Activated T-helper 9 cell treated with anti-CD3 and anti-CD28 coated beads, Interleukin-2, amount 50 U/mL, for 16 hours (primary cell): ENCODE measurements at places on chromosomes 12 and 14.

DNA sequence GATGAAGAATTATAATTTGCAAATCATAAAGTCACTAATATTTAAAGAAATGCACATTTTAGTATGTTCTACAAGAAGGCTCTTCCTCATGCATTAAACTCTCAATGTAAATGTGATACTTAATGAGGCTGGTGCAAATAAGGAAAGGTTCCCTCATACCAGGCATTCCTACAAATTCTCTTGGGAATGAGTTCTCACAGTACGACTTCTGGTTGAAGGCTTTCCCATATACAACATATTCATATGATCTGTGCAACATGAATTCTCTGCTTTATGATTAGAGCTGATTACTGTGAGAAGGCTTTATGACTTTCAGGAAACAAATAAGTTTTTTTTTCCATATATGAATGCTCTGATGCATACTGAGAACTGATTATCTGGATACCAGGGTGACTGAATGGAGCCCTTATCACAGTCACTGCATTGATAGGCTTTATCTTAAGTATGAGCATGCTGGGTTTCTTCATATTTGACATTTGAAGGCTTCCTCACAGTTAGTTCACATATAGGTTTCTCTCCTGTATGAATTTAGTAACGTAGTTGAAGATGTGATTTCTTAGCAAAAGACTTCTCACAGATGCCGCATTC is 293.9 kb downstream of the RAD51B start:
- DNase-seq = no peak

DNA sequence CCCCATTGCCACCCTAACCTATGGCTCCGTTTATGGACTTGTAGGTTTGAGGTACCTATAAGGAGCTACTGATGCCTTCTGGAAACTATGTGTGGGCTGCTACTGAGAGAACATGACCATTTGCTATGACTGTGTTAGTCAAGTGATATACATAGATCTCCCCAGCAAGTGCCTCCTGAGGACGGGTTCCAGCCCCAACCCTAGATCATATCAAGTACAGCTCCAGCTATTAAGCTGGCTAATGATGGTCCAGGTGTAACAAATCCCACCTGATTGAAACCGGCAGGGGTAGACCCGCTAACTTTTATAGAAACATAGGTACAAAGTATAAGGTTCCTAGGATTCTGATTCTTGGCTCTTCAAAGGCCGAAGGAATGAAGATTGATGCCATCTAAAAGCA is 23.7 kb downstream of the NINJ2 start:
- no peak for DNase-seq

DNA sequence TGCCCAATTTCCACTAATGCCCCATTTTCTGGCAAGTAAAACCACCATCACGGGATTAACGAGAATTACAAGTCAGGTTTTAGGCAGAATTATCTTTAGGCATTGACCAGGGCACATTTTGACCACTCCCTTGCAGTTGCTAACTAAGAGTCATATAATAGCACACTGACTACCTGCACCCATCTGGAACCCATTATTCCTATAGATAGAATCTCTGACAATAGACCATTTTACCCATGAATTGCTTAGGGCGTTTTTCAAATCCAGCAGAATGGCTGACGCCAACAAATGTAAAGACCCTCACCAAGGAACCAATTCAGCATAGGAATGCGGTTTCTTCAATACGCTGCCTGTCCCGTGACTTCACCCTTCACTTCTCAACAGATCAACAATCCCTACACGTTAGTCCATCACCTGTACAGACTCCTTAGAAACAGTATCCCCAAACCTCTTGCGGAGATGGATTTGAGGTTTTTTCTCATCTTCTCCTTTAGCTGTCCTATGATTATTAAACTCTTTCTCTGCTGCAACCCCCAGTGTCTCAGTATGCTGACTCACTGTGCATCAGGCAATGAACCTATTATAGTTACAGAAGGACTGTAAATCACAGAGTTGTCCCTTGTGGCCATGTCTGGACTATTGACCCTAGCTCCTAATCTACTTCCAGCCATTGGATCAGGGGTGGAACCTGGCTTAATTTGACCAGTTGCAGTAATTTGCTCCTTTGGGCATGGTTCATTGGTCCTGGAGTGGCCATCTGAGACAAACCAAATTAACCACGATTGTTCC is 177.3 kb upstream of the PLXNC1 start:
- DNase-seq = no peak

GRCh38 chr12:50239355-50239891 is 43.9 kb downstream of the LIMA1 start:
- DNase-seq = no peak

DNA sequence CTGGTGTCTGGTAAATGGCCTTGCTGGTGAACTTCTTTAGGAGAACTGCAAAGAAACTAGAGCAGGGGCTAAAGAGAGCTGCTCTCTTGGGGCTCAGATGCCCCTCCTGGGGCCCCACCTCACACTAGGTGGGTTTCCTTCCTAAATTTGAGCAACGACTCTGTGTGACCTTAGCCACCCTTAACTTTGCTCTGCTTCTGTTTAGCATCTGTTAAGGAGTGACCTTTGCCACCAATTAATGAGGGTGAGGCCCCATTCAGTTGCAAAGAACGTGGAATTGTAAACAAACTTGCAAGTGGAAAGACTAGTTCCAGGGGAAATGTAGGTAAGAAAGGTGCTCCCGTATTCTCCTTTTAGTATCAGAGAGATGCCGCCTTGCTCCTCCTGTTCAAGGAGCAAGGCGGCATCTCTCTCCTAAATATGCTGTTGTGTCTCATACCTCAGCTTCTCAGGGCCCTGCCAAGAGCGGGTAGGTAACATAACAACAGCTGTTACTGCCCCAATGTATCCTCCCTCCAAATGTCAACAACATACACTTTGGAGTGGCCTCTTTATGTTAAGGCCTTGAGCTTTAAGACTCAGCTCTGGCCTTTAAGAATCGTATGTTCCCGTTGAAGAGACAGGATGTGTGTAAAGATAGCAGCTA is 77.6 kb upstream of the FUT8 start:
- no peak for DNase-seq

DNA sequence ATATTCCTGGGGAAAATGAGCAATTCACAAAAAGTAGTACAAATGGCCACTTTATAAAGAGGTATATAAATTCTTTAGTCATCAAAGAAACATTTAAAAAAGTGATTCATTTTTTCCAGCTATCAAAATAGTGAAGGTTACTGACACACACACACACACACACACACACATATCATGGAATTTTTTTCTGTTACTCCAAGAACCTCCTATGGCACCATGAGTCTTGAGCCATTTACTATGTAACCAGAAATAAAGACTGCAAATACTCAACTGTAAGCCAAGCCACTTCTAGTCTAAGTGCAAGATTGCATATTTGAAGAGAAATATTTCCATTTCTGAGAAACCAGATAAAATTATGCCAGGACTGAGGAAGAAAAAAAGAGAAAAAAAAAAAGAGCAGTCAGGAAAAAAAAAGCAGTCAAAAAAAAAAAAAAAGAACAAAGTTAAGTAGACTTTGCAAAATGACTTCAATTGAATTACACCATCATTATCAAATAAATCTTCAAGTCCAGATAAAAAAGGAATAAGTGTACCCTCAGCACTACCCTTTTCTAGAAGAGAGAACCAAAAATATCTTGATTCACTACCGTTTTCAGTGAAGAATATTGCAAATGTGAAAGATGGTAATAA is 275.7 kb downstream of the DAD1 start:
- no peak for DNase-seq

- DNase-seq = no peak
These were observed 857.8 kb downstream of the SLC6A15 start for GRCh38 chr12:84054811-84055210.

DNA sequence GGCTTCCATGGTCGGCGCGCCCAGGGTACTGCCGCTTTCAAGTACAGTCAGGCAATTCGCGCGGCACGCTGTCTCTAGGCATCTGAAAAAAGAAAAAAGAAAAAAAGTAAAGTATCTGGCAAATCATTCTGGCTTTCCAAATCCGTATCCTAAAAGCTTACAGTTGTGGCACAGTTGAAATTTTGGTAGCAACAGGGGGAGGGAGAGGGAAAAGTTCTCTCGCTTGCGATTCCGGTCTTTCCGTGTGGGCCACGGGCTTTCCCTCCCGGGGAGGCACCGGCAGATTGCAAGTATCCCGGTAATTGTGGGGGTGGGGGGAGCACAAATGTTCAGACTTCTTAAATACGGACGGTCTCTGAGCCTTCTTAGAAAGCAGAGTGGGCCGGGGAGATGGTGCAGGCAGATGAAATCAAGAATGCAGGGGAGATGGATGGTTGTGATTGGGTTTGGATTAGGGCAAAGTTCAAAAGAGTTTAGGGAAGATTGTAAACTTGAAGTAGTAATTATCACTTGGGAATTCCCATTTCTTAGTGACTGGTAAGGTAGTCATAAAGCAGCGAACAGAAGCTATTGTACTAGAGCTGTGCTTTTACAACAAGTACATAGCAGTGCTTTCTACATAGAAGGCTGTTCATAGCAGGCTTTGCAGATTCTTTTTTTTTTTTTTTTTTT is 1.2 kb downstream of the SOCS2 start:
- DNase-seq = no peak

DNA sequence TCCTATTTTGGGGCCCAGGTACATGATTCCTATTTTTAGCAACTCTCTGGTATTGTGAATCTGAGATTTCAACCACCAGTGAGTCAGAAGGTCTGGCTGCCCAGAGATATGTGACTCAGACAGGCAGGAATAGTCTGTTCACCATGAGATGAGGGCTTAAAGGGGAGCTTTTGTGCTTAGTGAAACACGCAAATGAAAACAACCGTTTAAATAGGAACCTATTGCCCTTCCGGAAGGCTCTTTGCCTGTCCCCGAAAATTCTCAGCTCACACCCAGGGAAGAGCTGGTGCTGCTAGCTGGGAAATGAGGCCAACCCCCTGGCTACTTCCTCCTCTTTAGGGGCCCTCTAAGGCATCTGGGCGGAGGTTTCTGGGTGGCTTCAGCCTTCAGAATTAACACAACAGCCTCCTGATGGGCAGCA is 283.6 kb downstream of the CACNA1C start:
- DNase-seq = no peak

- DNase-seq = no peak
These were observed 15.4 kb upstream of the PAPLN start for GRCh38 chr14:73221945-73222344.

GRCh38 chr12:50185301-50185895 is 18.2 kb upstream of the CERS5 start:
- DNase-seq = no peak

GRCh38 chr12:89507015-89507824 is 17.4 kb downstream of the GALNT4 start:
- no peak for DNase-seq

GRCh38 chr12:65199604-65200003 is 30.2 kb downstream of the LEMD3 start:
- no peak for DNase-seq

DNA sequence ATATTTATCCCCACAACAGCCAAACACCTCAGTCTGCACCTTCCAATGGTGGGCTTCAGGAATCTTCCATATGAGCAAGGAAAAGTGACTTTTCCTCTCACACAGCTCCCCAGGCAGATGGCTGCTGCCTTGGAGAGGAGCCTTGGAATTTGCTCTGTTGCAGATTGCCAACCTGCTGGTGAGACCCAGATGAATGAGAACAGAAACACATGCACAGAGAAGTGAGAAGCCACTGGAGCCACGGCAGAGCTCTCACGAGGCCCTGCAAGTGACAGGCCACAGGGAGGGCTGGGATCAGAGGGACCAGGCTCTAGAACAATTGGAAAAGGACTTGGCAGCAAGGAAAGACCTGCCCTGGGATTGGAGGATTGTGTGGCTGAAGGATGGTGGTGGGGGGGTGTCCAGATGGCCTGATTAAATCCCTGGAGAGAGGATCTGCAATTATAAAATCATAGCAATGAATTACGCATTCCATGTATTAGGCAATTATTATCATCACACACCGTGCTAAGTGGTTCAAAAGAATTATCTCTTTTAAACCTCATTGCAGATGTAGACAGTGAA is 84.9 kb upstream of the PWP1 start:
- DNase-seq = no peak

- DNase-seq = no peak
These were observed 6.3 kb downstream of the CLEC2A start for GRCh38 chr12:9925705-9926393.

DNA sequence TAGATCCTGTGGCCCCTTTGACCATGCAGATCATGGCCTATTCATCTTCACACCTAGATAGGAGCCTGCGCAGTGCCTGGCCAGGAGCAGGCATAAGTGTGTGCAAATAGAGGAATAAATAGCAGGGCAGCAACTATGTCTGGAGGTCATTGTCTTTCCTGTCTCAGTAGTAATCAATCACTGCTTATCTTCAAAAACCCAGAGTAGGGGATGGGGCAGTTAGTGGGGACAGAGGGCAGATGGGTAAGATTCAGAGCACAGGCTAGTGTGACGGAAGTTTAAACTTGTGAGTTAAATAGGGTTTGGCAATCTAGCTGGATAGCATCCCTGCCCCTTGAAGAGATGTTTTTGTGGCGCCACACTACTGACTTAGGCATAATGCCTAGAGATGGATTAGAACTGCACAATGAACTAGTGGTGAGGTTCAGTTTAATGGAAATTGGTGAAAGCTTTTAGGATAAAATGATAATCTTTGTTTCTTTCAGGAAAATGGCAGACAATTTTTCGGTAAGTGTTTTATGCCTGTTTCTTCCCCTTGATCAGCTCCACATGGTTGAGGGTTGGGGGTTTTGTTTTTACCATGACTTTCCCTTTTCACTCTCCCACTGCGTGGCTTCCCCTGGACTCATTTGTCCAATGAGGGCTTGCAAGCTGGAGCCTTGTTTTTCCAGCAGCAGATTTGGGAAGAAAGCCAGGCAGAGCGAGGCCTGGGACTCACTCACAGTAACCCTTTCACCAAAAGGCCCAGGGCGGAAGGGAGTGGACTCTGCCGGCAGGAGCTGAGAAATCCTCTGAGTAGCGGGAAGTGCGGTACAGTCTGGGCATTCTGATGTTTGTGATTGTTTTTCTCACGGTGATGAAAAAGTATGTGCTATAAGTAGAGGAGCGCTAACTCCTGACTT is 8.1 kb downstream of the LGALS3 start:
- no peak for DNase-seq

DNA sequence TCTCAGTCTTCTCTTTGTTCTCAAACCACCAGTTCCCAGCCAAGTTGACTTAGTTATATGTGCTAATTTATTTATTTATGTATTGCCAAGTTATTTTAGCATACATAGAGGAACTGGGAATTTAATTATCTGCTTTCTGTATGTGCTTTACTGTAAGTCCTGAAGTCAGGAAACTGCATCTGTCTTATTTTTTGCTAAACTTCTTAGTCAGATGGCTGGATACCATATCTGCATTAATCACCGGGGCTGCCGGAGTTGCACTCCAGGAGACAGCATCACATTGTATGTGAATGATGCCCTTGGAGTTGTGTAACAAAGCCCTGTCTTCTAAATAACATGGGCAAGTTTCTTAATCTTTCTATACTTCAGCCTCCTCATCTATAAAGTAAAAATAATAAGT is 96.2 kb downstream of the MON2 start:
- DNase-seq = no peak

- no peak for DNase-seq
These were observed 300.3 kb downstream of the ZFP36L1 start for GRCh38 chr14:68492381-68493151.

- DNase-seq = no peak
These were observed 134.5 kb downstream of the SLC38A1 start for GRCh38 chr12:46134205-46134811.
